ENCODE measurements at places on chromosomes 11 and 22.

- DNase-seq = no peak
Measured at GRCh38 chr11:60948250-60948649, 3.7 kb downstream of the SLC15A3 start.

- DNase-seq = no peak
Measured at GRCh38 chr11:12220305-12220704, 109.9 kb downstream of the MICAL2 start.

- no peak for DNase-seq
Measured at GRCh38 chr11:122668562-122669090, 13.1 kb downstream of the UBASH3B start.

DNA sequence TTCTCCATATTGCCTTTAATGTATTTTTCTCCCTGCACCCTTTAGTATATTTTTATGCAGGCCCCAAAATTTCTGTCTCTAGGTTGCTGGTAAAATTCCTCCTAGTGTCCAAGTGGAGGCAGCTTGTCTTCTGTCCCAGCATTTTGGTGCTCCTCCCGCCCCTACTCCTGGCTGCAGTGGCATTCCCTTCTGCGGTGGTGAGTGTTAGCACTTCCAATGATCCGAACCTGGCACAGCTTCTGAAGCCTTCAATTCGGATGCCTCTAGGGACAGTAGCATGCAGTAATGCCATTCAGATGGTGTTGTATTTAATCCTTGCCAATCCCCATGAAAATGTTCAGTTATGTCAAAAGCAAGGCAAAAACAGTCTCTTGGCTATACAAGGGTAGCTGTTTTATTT, 5.9 kb downstream of the YWHAH start:
- no peak for DNase-seq

DNA sequence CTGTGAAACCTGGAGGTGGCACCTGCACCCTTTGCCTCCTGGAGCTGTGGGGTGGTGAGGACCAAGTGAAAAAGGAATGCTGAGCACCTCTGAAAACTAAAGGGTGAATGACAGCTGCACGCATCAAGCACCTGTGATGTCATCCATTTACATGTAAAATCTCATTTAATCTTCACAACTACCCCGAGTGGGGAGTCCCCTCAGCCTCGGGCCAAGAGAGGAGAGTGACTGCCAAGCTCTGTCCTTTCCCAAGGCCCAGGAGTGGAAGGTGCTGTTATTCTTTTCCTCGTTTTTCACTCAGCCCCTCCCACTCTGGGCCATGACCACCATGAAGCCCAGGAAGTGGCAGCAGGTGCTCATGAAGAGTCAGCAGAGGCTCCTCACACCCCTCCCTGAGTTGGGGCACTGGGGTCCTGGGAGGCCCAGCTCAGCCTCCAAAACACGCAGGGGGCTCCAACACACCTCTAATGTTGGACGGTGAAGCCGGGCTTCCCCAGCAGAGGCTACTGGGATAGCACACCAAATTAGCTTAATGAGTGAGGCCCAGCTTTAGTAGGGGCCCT, 35.7 kb downstream of the NECTIN1 start:
- no peak for DNase-seq

All from activated CD4-positive, alpha-beta T cell treated with anti-CD3 and anti-CD28 coated beads for 48 hours (primary cell).